ENCODE measurements at places on chromosomes 6 and 20. TPM values are rescaled to one million over a fixed set of nuclear protein-coding genes. Genes with fewer than 3 reads are reported as not detected.

IMPG1 gene
- total RNA-seq = not detected

DAAM2 gene
- 1.6 TPM for total RNA-seq

OR2H2 gene
- total RNA-seq = not detected

SCUBE3 gene
- total RNA-seq = 0.06 TPM

FAM217B gene
- 2.1 TPM for total RNA-seq

HLA-DQA2 gene
- 7.7 TPM for total RNA-seq

SIRPD gene
- not detected for total RNA-seq

BEND6 gene
- total RNA-seq = not detected

ANKRD66 gene
- total RNA-seq = not detected

SMIM26 gene
- total RNA-seq = 95.1 TPM

PXDC1 gene
- total RNA-seq = 250 TPM

OR12D3 gene
- total RNA-seq = not detected

GSTA2 gene
- 72.2 TPM for total RNA-seq

BPIFB2 gene
- not detected for total RNA-seq

BACH2 gene
- 9.5 TPM for total RNA-seq

REM1 gene
- total RNA-seq = 0.12 TPM

All from right lobe of liver (tissue), 6 donors.